ENCODE measurements at places on chromosomes 3 and 15.

DNA sequence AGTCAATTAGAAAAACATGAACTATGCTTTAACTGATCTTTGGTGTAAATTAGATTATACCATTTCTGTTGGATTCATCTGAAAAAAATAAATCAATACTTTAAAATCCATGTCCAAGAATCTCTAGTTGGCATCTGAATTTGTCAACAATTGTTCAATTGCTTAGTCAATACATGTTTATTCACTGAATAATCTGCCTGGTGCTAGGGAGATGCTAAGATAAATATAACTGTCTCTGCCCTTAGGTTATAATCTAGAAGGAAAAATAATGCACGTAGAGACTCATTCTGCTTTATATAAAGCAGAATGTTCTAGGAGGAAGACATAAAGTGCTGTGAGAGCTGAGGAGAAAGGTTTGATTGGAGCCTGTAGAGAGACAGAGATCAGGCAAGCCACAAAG, 537.2 kb upstream of the IL12A start:
- DNase-seq: no peak

DNA sequence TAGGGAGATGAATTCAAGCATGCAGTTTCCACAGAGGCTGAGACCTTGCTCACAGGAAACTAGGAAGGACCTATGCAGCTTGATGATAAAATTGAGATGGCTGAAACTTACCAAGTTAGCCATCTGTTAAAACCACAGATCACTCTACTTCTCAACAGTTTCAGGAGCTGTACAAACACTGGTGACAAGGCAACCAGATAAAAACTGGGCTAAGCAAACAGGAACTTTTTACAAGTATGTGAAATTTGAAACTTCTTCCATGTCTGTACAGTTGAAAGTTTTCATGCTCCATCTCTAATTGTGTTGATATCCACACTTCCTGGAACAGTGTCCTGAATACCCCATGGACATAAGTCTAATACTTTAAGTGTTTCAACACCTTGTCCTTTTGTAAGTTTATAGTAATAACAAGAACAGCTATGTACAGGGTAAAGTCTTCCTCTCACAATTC, 78.2 kb downstream of the FAIM start:
- no peak for DNase-seq

- no peak for DNase-seq
These were observed 10.9 kb downstream of the CIAO2A start for GRCh38 chr15:64082757-64083156.

GRCh38 chr3:136783708-136784191, 31.6 kb upstream of the STAG1 start:
- no peak for DNase-seq

DNA sequence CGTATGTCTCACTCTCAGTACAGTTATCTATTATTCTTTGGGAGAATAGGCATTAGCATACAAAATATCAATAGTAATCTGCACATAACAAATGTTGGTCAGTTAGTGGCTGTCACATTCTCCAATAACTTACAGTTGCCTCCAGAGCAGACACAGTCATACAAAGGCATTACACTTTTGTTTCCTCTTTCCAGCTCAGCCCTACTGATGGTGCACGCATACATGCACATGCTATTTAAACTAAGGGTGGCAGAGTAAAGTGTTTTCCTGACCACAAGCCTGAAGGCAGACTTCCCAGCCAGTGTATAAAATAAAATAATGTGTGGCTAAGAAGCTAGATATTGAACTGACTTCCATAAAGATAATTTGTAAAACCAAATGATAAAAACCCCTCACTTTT, 47.6 kb downstream of the PHLDB2 start:
- DNase-seq: no peak

DNA sequence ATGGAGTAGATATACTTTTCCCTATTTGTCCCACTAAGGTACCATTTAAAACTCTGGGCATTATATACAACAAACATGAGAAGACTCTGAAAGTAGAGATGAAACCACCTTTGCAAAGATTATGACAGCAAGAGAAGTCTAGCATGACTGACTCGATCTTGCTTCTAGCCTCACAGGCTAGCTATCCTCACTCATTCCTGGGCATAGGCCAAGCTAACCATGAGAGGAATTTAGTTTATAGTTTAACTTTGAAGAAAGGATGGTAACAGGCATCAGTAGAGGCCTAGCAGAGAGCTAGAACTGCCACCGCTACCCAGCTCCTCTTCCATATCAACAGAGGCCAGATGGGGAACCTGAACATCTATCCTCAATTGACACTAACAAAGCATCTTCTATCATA, 63.5 kb upstream of the FSIP1 start:
- no peak for DNase-seq

DNA sequence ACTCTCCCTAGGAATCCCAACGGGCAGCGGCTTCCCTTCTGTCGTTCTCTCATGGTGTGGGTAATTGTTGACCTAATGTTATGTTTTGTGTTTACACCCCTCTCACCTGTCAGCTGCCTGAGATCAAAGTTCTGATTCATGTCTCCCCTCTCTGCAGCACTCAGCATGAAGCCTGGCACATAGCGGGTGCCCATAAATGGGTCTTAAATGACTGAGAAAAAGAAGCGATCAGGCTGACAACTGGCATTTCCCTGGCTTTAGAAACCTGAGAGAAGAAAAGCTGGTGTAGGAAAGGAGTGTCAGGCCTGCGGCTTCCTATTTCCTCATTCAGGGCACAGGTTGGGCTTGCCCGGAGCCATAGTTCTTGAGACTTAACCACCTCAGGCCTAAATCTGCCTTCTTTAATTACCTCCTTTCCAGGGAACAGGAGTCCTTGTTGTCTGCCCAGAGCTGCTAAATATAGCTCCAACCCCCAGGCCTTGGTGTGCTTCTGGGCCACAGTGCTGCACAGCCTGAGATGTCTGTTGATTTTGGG, 31.8 kb downstream of the LPP start:
- DNase-seq: no peak

GRCh38 chr3:52679199-52679538, 6.5 kb downstream of the PBRM1 start:
- no peak for DNase-seq

GRCh38 chr15:33678176-33678575, 290.1 kb upstream of the CHRM5 start:
- no peak for DNase-seq

DNA sequence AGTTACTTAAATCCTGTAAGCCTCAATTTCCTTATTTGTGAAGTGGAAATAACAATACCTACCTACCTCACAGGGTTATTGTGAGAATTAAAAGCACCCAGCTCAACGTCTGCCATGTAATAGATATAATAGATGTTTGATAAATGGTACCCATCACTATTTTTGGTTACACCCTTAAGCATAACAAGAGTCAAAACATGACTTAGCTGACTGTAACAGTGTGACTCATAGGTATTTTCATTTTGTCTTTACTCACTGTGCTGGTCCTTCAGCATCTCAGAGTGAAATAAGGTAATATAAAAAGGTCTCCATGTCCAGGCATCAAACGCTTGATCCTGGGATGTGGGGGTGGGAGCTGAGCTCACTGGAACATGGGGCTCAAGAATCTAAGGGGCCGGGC, 3.1 kb downstream of the CPLX3 start:
- DNase-seq: no peak

GRCh38 chr3:189567766-189568420, 63.3 kb upstream of the TP63 start:
- DNase-seq: no peak

DNA sequence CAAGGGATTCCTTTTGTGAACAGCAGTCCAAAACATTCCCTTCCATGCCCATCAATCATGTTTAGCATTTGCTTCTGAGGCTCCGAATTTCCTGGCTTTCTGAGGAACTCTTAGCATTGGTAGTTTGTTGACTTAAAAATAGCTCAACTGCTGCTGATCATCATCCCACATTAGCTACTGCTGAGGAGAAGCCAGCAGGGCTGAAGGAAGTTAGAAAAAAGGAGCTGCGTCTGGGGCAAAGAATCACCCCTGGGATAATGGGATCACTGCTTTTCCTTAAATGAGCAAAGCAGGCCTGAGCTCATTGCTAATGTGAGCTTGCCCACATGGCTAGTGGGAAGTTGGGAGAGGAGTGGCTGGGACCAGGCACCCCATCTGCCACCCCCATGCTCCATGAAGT, 39.8 kb downstream of the CYP19A1 start:
- no peak for DNase-seq

DNA sequence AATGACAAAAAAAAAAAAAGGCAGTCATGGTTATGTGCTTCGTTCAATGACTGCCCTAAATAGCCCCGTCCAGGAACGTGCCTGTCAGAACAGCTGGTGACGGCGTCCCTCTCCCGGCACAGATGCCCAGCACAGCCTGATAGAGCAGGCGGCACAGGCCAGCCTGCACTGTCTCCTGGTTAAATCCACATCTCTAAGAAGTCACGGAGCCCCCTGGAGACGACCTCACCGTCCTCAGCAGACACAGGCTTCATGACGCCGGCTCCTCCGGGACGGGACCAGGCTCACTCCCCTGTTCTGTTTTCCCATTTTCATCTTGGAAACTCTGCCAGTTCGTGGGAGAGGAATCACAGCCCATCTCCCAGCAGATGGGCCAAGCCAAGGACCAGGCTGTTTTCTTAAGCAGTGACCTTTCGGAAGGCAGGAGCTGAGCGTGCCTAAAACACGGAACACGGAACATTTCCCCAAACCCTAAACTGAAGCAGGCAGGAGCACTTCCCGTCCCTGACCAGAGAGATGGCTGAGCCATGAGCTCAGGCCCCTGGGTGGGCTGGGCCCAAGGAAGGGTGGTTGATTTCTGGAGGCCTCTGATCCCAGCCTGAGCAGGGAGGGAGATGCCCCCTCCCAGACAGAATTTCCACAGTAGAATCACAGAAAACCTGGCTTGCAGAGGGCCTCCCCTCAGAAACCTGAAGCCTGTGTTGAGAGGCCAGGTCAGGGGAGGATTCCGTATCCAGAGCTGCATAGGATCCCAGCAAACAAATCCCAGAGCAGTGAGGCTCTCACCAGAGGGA, 35.9 kb downstream of the ADCY5 start:
- DNase-seq: no peak

- no peak for DNase-seq
These were observed 410.3 kb downstream of the AGBL1 start for GRCh38 chr15:86489981-86490380.

GRCh38 chr3:168003911-168004310, 91.8 kb downstream of the GOLIM4 start:
- no peak for DNase-seq

All from NCI-H1930 (cell line).